ENCODE measurements at places on chromosomes 1 and 21.

- no peak for DNase-seq
These were observed 345.3 kb upstream of the VAMP3 start for GRCh38 chr1:7425771-7426170.

DNA sequence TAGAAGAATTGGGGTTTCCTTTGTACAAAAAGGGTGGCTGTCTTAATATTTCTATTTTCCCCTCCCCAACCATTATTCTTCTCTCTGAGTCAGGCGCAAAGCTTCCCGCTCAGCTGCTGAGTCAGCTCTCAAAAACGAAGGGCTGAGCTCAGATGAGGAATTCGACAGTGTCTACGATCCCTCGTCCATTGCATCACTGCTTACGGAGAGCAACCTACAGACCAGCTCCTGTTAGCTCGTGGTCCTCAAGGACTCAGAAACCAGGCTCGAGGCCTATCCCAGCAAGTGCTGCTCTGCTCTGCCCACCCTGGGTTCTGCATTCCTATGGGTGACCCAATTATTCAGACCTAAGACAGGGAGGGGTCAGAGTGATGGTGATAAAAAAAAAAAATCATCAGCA, 3.0 kb upstream of the TUFT1 start:
- DNase-seq, result peak; percentile 97

- DNase-seq, result no peak
These were observed 5.8 kb upstream of the SPTA1 start for GRCh38 chr1:158692356-158692755.

DNA sequence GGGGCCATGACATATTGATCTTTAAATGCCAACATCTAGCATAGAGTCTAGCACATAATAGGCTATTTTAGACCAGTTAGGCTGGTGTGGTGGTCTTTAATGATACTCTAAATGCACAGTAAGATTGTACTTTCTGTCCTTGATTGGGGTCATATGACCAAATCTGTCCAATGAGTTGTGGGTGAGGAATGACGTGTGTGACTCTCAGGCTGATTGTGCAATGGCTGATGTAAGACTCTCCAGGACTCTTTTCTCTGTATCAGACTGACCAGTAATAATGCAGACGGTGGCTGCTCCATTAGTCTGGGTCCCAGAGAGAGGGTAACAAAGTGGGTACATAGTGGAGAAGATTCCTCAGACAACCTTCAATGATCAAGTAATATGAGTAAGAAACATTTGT, 541.6 kb upstream of the CAMK1G start:
- DNase-seq, result peak; percentile 20

- DNase-seq, result peak; percentile 3
These were observed 87.6 kb downstream of the CATSPERE start for GRCh38 chr1:244548558-244549115.

DNA sequence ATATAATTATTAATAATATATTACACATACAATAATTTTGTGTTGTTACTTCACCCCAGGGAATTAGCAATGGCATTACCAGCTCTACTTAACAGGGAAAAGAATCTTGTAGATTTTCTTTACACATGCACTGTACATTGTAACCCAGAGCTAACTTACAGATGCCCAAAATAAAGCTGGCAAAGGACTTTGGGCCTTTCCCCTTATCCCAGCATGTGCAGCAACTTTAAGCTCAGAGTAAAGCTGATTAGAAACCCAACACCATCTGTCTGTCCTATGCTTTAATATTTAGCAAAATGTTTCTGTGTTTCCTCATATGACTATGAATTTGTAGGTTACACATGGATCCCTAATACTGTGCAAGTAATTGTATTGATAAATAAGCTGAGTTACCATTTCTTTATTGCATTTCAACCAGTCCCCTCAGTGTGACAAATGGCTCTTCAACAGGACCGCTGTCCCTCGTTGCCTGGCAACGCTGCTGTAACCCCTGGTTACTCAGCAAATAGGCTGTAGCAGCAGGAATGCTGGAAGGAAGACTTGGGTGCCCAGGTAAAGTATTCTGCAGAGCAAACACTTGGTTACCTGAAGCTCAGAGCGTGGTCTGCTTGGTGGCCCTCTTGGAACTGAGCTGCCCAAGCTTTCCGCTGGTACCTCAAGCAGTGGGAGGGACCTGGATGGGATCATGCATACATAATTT, at the start of gene USH2A:
Gene USH2A, minus strand, starts transcription at position 628 of the 700 bp plus-strand sequence. CDS start 1,112 bp downstream, outside the sequence.
- DNase-seq, result no peak

- peak; percentile 38 for DNase-seq
These were observed 40.6 kb downstream of the MAPKAPK2 start for GRCh38 chr1:206725109-206725963.

- no peak for DNase-seq
These were observed 56.6 kb downstream of the PCNX2 start for GRCh38 chr1:233238884-233239431.

- no peak for DNase-seq
These were observed 684 bp downstream of the LTN1 start for GRCh38 chr21:28991861-28992525.

- no peak for DNase-seq
These were observed 53.9 kb downstream of the CYYR1 start for GRCh38 chr21:26519142-26519541.

DNA sequence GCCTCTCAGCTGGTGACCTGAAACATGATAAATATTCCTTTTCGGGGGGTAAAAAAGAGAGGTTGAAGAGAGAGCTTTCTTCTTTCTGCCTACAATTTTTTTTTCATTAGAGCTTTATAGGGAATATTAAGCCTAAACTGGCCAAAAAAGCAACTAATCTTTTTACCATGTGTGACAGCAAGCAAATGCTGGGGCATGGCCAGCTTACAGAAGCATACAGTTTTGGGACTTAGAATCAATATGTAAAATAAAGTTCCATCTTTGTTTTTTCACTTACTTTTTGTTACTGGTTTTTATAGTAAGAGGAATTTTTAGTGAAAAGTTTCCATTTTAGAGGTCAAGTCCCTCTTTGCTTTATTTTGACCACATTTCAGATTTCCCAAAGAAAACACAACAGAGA, 301.2 kb upstream of the DEPDC1 start:
- no peak for DNase-seq

DNA sequence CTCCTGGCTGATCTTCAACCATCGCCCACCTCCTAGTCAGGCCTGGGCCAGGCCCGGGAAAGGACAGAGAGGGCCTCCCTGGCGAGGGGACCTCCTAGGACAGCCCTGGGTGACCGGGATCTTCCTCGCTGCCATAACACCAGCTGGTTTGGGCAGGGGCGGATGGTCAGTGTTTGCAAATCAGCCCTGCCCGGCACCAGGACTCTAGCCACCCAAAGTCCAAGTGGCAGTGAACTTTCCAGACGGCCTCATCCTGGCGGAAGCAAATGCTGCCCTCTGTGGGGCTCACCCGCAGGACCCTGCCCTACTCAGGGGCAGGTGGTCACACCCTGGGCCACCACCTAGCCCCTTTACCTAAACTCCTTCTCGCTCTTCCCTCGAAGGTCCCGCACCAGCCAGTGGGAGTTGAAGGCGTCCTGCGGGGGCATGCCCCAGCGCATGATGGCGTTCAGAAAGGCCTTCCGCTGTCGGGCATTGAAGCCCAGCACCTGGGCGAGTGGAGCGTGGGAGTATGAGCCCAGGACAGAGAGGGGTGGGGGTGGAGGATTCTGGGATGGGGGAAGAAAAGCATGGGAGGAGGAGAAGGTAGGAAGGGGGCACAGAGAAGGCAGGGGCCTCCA, 55.3 kb downstream of the CHD5 start:
- DNase-seq, result no peak

DNA sequence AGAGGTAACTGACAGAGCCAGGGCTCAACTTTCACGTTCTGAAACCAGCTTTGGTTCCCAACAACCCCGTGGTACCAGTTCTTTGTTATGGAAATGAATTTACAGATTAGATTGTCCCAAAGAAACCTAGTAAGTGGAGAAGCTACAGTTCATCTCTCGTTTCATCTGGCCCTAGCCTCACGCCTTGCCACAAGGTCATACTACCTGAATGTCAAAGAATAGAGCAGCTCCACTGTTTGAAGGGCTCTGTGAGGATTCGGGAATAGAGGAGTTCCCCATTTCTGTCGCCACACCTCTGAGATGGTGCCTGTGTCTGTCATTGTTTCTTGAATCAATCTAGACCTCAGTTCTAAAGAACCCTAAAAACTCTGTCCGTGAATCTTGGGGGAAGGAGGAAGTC, 15.0 kb upstream of the CDC42 start:
- no peak for DNase-seq

DNA sequence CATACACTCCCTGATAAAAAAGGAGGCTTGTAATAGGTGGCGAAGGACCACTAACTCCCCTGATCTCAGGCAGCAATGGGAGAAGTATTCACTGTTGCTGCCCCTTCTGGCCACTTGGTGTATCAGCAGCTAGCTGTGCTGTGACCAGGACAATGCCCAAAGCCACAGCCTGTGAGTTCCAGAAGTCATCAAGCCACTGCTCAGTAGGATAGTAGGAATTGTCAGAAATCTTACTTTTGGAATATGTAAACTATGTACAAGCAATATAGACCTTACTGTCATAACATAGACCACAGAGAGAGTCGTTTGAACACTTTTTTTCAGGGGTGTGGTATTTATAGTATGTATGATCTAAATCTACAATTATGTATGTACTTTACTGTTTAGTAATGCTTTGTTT, 248.3 kb upstream of the CAMK1G start:
- peak; percentile 48 for DNase-seq

- no peak for DNase-seq
These were observed 35.7 kb upstream of the PLA2G4A start for GRCh38 chr1:186792870-186793581.

DNA sequence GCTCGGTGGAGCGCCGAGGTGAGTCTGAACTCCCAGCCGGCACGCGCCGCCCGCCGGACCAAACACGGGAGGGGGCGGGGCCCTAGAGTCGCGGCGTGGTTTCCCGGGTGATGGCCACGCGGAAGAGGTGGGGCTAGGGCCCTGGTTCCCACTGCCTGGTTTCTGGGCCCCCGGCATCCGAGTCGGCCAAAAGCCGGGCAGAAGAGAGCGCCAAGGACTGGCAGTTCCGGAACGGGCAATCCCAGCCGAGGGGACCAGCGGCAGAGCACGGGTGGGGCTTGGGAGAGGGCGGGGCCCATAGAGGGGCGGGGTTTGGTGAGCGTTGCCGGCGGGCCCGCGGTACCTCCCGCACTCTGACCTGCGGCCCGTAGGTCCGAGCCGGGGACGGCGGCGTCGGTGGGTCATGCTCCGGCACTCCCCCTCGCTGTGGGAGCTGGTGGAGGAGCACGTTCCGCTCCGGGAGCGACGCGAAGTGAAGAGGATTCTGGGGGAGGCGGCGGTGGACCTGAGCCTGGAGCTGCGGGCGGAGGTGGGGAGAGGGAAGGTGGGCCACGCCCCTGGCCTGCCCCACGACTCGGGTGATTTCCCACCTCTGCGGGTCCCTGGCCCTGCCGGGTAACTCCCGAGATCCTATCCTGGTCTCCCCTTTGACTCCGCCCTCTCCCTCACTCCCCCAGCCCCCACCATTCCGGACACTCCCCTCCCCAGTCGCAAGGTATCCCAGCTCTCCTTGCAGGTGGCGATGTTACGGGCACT, at the start of gene CCDC24:
Gene CCDC24, plus strand, starts transcription at position 124 of the 756 bp plus-strand sequence. Its CDS starts 280 bp downstream, at position 404.
- DNase-seq, result peak; percentile 73

- no peak for DNase-seq
These were observed 70.2 kb downstream of the DNM3 start for GRCh38 chr1:171911506-171911905.

DNA sequence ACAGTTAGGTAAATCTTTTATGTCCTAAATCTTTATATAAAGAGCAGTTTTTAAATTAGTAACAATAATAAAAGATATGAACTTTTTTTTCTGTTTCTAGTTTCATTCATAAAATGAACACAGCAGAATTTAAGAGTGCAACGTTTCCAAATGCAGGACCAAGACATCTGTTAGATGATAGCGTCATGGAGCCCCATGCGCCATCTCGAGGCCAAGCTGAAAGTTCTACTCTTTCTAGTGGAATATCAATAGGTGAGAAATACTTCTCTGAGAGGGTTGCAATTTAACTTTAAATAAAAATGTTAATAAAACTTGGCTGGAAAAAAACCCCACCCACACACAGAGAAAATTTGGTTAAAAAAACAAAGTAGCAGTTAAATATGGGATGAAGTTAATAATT, 15.0 kb upstream of the ANGPTL1 start:
- no peak for DNase-seq

- DNase-seq, result peak; percentile 11
These were observed 2.4 kb downstream of the SLC41A1 start for GRCh38 chr1:205810448-205811157.

- DNase-seq, result peak; percentile 39
These were observed 29.9 kb upstream of the SAMD13 start for GRCh38 chr1:84271441-84272151.

GRCh38 chr1:184953600-184954219, 20.6 kb downstream of the NIBAN1 start:
- DNase-seq, result peak; percentile 74

GRCh38 chr21:45152265-45152746, 77.9 kb downstream of the ADARB1 start:
- DNase-seq, result peak; percentile 49

- DNase-seq, result peak; percentile 69
These were observed 48.5 kb downstream of the RWDD3 start for GRCh38 chr1:95282518-95282895.

DNA sequence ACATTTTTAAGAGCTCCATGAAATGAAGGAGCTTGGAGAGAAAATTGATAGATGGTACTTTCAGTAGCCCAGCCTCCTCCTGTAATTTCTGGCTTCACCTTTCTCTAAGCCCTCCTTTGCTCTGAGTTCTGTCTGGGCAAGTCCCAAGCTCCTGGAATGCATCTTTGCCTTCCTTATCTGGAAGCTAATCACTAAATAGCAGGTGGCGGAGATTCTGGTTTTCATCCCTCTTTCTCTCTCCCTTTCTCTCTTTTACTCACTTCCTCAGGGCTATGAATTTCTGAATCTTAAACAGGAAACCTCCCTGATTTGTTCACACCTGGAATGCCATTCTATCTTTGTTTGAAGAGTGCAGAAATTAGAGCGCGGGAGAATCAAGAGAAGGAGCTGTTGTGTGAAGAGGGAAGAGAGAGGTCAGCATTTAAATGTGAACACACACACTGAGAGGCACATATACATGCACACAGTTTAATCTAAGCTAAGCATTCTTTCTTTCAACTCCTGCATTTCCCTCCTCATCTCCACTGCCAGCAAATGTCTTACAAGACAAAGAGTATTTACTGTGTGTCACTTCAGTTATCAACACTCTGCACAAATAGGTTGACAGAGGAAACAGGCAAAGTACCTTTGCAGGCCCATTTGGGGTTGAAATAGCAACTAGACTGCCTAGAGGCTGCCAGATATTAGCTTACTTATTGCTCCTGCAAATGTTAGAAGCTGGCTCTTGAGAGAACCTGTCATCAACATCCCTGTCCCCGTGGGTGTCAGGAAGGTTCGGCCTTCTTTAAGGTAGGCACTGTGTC, 199.4 kb upstream of the CAMK1G start:
- DNase-seq, result no peak

All from fibroblast of skin of right quadriceps (primary cell).